ENCODE measurements at places on chromosomes 5 and 9.
A peak's percentile ranks its signal among the peaks of the same experiment; 100 is the strongest.

GRCh38 chr5:132528866-132529634 lies 14.3 kb downstream of the IL5 start:
- DNase-seq: peak; percentile 25

DNA sequence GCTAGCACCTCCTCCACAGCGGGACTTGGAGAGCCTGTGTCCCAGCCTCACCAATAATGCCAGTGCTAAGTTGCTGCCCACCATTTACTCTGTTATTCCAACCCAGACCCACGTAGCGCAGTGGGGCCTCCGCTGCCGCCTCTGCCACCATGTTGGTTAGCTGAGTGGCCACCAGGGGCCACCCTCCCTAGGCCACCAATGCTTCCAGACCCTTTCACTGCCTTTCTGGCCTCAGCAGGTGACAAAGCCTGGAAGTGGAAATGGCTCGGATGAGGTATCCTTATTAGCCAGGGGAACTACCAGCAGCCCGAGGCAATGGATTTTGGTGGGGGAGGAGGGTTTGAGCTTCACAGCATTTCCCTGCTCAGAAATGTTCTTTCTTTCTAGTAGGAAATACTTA lies 110.1 kb downstream of the OSTF1 start:
- no peak for DNase-seq

DNA sequence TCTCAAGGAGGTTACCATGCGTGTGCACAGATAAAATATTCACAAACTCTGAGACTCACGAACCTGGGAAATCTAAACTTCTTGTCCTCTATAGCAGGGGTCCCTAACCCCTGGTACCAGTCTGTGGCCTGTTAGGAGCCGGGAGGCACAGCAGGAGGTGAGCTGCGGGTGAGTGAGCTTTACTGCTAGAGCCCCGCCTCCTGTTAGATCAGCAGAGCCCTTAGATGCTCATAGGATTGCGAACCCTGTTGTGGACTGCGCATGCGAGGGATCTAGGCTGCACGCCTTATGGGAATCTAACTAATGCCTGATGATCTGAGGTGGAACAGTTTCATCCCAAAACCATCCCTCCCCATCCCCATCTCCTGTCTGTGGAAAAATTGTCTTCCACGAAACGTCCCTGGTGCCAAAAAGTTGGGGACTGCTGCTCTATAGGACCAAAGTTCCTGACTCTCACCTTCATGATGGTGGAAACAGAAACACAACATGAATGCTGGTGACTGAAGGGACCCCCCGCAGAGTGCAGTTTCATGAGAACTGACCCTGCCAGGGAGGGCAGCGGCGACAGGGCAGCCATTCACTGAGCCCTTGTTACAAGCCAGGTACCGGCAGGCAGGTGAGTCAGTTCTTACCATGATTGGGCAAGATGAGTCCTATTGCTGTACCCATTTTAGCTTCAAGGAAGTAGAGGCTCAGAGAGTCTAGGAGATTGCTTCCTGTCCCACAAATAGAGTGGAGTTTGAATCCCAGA lies 181.9 kb downstream of the RGS3 start:
- DNase-seq: no peak

- peak; percentile 29 for DNase-seq
Observed at GRCh38 chr5:71475788-71476384, 20.4 kb downstream of the BDP1 start.

- DNase-seq: no peak
Observed at GRCh38 chr5:83096660-83097339, 19.5 kb downstream of the XRCC4 start.

DNA sequence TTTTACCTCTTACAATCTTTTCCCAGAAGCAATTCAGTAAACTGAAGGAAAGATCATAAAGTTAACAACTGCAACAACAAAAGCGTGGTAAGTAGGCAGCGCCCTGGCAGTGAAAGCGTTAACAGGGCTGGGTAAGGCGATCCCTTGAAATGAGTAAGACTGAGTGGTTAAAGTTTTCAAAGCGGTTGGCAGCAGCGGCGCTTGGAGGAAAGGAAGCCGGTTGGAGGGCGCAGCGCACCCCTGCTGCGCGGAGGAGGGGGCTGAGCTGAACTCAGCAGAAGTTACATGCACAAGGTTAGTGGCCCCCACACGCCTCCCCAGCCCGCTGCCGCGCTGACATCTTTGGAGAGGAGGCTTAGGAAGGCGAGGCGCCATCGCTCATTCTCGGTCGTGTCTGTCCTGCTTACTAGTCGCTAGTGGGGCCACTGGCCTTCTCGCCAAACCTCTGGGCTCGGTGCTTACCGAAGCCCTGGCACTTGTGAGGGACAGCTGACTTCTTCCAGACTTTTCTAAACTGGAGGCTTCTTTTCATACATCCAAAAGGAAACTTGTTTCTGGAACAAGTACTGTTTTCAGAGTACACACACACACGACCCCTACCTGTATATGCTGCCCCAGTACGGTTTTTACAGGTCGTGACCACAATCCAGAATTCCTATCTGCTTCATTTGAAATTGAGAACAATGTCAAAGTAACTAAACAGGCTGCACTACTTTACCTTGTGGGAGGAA lies at the start of gene SH3RF2:
Gene SH3RF2, plus strand, starts transcription at position 178 of the 731 bp plus-strand sequence. CDS start 1,351 bp downstream, outside the sequence.
- DNase-seq: peak; percentile 15
